ENCODE measurements at places on chromosomes 5 and 9. TPM values are rescaled to one million over a fixed set of nuclear protein-coding genes. Genes with fewer than 3 reads are reported as not detected.

- DNase-seq: no peak
Measured at GRCh38 chr9:4704129-4704528, 24.8 kb downstream of the CDC37L1 start.

The PCDHB14 gene
- total RNA-seq: 5.7 TPM

DNA sequence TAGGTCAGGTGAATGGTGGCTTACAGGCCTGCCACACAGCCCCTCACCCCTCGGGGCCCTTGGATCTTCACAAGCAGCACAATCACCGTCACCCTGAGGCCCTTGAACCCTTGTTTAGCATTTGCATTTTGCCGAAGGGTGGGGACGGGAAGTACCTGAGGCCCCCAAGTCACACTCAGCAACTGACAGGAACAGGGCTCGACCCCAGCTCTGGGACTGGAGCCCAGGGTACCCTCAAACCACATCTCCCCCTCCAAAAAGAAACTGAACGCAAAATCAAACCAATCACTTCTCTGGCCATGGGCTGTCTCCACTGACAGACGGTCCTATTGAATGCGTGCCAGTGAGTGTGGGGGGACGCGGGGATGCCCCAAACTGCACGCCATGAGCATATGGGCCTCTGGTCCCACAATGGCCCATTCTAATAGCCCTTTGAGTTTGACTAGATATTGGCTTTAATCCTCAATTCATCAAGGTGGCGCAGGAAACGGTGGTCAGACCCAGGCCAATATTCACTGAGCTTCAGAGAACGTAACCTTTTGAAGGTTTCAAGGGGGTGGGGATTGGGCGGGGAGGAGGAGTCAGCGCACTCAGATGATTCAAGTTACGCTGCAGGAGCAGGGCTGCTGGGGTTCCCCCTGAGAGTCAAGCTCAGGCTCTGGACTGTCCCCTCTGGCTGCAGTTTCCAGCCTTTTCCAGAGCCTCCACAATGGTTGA, 176.0 kb downstream of the DAB2IP start:
- DNase-seq: no peak

- no peak for DNase-seq
Measured at GRCh38 chr5:143154510-143155370, 248.7 kb downstream of the NR3C1 start.

GRCh38 chr5:173645437-173645807, 29.0 kb upstream of the BOD1 start:
- no peak for DNase-seq
